ENCODE measurements at places on chromosomes 6 and 20.

DNA sequence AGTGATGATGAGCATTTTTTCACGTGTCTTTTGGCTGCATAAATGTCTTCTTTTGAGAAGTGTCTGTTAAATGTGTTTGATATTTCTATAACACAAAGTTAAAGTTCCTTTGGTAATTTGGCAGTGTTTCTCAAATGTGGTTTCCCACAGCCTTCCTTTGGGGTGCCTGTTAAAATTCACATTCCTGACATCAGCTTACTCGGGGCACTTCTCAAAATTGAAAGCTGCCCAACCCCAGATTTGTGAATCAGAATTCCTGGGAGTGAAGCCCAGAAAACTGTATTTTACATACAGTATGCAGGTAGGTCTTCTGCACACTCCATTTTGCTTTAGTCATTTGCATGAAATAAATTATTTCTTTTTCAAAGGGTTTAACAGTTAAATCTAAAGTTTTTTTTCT lies 207.9 kb downstream of the GMPR start:
- DNase-seq = no peak

- DNase-seq = no peak
These were observed 667.9 kb downstream of the EPM2A start for GRCh38 chr6:145067430-145067829.

DNA sequence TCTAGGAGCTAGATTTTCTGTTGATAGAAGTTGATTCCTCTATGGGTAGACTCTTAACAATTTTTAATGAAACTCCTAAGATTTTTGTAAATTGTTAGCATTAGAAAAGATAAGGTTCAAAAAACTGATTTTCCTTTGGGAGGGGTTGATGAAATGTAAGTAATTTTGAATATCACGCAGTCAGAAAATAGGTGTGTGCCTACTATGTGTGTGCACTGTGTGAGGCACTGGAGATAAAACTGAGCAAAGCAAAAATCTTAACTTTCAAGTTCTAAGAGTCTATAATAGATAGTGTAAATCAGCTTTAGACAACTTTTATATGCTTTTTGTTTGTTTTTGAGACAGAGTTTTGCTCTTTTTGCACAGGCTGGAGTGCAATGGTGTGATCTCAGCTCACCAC lies 53.3 kb downstream of the FAM217A start:
- no peak for DNase-seq

DNA sequence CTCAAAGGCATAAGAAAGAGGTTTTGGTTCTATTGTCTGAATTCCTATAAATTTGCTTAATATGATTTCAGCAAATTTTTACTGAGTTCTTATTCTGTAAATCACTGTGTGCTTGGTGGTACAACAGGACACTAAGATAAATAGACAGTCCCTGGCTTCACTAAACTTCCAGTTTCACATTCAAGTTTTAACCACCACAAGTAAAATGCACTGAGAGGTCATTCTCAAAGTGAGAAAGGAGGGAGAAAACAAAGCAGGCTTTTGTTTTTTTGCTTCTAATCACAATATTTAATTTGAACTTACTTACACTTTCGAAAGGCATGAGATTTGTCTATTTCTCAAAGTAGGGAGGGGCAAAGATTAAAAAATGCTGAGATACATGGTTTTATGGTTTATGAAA lies 445.7 kb downstream of the CDC5L start:
- no peak for DNase-seq

- DNase-seq = no peak
These were observed 106.4 kb downstream of the JARID2 start for GRCh38 chr6:15352220-15352619.

Data from NCI-H187 (cell line).